ENCODE measurements at places on chromosomes 3 and 15.

GRCh38 chr3:77102951-77103769, 63.3 kb downstream of the ROBO2 start:
- DNase-seq = no peak

DNA sequence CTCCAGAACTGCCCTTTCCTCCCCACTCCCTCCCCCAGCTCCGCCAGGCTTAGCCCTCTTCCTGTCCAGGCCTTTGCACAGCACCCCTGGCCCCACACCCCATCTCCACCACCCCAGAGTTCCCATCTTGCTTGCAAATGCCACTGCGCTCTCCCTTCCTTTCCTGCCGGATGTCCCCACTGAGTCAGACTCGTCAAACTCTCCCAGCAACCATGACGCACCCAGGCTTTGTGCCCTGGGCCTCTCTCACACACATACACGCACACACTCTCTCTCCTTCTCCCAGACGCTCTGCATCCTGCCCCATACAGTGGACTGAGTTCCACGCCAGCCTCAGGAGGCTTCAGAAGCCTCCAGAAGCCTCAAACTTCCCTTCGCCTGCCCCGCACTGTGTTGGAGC, 2.8 kb upstream of the CCDC9B start:
- peak; percentile 83 for DNase-seq

GRCh38 chr15:38263996-38264395, 11.4 kb downstream of the SPRED1 start:
- peak; percentile 65 for DNase-seq

- peak; percentile 81 for DNase-seq
Observed at GRCh38 chr15:56215769-56216168, 27.9 kb downstream of the RFX7 start.

GRCh38 chr3:149752788-149753136, 473 bp upstream of the COMMD2 start:
- DNase-seq = no peak

- DNase-seq = no peak
Observed at GRCh38 chr3:184549796-184550577, 11.6 kb upstream of the EPHB3 start.

GRCh38 chr3:169931747-169932520, 20.6 kb downstream of the SAMD7 start:
- no peak for DNase-seq

DNA sequence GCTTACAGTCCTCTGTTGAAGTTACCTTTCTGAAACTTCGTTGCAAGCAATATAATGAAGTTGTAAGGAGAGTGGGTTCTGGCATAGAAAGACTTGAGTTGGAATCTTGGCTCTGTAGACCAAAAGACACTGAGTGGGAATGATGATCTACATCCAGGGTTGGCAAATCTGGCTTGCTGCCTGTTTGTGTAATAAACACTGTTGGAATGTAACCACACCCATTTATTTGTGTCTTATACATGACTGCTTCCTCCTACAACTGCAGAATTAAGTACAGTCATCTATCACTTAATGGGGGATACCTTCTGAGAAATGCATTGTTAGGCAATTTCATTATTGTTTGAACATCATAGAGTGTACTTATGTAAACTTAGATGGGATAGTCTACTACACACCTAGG, 178.4 kb upstream of the SUCLG2 start:
- DNase-seq = no peak

DNA sequence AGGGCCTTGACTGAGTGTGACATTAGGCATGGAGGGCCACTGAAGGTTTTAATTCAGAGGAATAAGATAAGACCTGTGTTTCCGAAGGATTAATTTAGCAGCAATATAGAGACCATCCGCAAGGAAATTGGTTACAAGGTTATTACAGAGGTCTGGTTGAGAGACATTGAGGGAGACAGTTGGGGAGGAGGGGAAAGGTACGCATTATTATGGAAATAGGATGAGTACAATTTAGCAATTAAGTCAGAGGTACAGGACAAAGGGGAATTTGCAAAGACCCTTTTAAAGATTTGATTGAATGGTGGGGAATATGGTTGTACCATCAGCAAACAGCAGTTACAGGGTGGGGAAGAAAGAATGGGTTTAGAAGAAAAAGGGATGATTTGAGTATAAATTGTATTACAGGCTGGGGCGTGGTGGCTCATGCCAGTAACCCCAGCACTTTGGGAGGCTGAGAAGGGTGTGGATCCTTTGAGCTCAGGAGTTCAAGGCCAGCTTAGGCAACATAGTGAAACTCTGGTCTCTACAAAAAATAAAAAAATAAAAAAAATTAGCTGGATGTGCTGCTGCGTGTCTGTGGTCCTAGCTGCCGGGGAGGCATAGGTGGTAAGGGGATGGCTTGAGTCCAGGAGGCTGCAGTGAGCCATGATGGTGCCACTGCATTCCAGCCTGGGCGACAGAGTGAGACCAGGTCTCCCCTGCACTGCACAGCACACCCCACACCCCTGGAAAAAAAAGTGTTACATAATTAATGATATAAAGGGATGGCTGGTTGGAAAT, 11.3 kb downstream of the ARL8B start:
- no peak for DNase-seq

GRCh38 chr3:10259798-10260197, 11.5 kb downstream of the TATDN2 start:
- no peak for DNase-seq

GRCh38 chr3:69791106-69791505, 51.8 kb downstream of the MITF start:
- peak; percentile 97 for DNase-seq

GRCh38 chr15:70440416-70441138, 322.8 kb downstream of the UACA start:
- no peak for DNase-seq
